ENCODE measurements at places on chromosomes 4 and X.

- DNase-seq: peak; percentile 26
These were observed 154.5 kb upstream of the SLC4A4 start for GRCh38 chr4:71184195-71184781.

DNA sequence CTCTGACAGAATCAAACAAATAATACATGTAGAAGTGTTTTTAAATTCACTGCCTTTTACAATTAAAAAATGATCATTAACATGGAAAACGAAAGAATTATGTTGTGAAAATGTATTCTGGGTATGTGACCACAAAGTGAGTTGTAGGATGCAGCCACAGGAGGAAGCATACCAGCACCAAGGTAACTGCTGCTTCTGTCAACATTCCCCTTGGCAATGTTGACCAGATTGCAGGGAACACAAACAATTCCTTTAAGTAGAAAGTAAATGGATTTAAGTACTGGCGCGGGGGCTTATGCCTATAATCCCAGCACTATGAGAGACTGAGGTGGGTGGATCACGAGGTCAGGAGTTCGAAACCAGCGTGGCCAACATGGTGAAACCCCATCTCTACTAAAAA is 1877.9 kb upstream of the PCDH7 start:
- DNase-seq: no peak

DNA sequence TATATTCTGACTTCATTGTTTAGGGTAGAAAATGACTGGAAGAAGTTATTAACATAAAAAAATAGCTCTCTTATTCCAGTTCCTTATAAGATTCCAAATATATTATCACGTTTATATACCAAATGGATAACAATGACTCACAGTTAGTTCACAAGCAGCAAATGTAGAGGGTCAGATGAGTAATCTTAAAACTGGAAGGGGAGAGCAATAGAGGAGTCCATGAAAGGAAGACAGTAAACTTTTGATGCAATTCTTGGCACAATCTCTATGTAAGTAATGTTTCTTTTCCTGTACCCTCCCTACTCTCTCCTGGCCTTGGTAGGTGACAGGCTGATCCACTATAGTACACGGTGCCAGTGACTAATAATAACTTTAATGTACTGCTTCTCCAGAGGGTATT is 259.0 kb upstream of the TRPC5 start:
- no peak for DNase-seq

GRCh38 chrX:53031380-53031779 is 17.2 kb upstream of the GPR173 start:
- no peak for DNase-seq

DNA sequence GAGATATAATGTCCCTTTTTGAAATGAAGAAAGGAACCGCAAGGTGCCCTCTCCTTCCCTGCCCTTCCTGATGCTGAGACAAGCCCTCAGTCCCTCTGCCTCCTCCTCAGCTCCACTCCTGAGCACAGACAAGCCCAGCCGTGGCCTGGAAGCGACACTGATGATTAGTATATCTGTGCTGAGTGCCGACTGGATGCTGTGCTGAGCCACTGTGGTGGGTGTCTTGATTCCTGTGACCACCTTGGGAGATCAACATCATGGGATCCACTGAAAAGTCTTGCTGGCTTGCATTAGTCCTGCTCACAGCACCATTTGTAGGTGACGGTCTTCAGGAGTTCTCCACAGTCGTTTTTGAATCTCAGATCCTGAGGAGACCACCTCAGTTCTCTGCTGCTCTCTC is 59.5 kb upstream of the HGFAC start:
- DNase-seq: no peak

- DNase-seq: no peak
These were observed 18.6 kb downstream of the CLTRN start for GRCh38 chrX:15646031-15646430.

- no peak for DNase-seq
These were observed 9.5 kb upstream of the GABRA2 start for GRCh38 chr4:46399440-46399839.

DNA sequence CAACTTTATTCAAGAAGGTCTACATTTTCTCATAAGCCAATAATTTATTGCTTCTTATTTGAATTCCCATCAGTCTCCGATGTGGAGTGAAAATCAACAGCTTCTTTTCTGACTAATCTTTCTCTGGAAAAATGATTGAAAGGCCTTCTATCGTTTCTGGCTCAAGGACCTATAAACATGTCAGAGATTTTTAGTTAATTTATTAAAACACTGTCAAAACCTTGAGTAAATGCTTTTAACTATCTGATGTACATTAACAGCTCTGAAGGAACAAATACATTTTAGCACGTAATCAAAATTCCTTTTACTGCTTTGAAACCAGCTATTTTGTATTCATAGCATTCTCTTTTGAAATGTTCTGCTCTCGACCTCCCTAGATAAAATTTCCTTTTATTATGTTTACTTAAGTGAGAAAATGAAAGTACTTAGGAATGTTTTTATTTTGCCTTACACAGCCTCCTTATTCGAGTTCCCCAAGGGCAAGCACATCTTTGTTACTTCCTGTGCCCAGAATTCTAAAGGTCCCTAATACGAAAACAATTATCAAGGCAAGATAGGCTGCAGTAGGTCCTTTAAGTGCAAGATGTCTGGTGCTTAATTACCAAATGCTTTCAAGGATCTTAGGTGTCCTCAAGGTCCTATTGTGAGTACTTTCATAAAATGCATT is 3.1 kb upstream of the ZFX start:
- no peak for DNase-seq

GRCh38 chrX:56782352-56782751 is 53.3 kb downstream of the NBDY start:
- DNase-seq: no peak

DNA sequence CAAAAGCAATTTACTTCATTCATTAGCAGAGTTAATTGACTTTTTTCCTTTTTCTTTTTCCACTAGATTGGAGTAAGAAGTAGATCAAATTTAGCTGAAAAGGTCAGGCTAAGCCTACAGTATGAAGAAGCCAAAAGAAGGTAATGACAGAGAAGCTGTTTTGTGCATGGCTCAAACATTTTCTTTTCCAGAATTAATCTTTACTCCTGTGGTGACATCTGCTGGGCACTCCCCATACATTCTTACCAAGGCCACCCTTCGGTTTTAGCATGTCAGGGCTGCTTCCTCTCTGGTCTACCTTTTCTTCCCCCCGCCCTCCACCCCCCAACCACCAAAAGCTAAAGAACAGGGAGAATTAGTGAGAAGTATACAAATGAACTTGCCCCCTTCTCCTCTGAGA is 70.2 kb downstream of the CLDN22 start:
- no peak for DNase-seq

- no peak for DNase-seq
These were observed 31.0 kb downstream of the OSTC start for GRCh38 chr4:108681321-108681809.

DNA sequence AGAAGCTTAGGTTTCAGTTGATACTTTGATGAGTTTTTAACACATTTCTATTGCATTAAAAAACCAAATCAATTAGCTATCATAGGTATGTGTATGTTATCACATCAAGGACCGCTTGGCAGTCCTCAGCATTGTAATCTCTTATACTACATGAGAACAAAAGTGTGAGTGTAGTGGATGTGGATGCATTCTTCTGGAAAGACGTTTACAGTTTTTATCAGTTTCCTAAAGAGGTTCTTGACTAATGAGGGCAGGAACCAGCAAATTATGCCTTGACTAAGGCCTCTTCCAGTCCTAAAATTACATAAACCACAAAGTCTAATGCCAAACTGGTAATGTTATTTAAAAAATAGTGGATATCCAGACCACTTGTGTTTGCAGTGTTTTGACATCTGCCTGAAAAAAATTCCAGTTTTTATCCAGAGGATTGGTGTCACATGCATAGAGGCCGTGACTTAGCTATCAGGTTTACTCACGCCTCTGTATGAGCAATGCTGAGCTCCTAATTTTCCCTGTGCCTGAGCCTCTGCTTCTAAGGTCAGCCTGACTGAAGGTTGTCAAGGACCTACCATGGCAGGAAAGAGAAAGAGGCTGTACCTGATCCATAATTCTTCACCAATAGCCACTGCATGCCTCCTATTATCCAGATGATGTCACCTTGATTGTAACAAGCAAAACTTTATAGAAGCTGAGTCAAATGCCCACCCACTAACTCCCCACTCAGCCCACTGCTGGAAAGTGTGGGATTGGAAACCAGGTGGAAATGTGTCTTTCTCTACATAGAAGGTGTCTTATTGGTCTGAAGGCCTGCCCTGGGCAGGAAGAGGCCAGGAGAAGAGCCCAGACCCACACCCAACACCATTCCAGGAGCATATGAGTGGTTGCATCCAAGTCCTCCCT is 68.7 kb downstream of the ENPP6 start:
- no peak for DNase-seq

DNA sequence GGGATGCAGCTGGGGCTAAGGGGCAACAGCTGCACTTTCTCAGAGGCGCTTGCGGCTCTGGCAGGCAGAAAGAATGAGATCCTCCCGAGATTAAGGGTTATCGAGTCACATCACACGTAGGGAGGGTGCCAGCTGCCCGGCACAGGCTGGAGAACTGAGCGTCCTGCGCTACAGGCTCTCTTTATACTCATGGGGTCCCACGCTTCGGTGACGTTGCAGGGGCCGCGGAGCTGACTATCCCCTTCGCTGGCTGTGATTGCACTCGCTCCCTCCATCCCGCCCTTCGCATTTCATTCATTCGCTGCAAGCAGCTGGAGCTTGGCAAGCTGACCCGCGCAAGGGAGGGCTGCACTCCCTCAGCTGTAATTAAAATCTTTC is at the start of gene TACR3:
TSS of gene TACR3 (minus strand) at position 156 of the 378 bp plus-strand sequence. CDS start 310 bp downstream, outside the sequence.
- no peak for DNase-seq

DNA sequence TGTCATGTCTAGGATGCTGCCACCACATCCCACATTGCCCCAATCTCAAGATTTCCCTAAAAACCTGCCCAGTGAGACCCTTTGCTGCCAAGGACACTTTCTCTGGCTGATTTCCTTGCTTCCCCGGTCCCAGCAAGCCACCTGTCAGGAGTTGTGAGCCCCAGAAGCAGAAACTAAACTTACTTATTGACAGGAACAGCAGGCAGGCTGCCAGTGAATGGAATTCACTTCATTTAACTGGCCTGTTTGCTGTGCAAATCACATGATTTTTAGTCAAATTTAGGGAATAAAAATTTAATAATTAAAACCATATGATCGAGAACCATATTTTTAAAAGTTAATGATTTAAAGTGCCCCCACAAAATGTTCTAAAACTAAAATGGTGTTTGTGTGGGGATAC is 48.5 kb downstream of the MAMLD1 start:
- DNase-seq: no peak

DNA sequence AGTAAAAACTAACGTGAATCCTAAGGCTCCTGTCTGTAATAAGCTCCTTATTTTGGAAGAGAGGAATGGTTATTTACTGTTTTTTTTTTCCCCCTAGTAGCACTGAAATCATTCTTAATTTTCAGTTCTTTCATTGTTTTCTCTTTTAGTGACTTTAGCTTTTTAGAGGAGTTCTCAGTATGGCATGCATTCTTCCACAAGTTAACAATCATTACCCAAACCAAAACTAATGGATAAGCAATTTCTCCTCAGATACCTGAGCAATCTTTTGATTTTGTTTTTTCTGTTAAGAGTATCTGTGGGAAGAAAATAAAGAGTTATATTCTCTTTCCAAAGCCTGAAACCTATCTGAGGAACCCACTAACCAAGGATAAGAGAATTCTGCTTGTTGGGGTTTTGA is 16.7 kb upstream of the PPA2 start:
- DNase-seq: no peak

DNA sequence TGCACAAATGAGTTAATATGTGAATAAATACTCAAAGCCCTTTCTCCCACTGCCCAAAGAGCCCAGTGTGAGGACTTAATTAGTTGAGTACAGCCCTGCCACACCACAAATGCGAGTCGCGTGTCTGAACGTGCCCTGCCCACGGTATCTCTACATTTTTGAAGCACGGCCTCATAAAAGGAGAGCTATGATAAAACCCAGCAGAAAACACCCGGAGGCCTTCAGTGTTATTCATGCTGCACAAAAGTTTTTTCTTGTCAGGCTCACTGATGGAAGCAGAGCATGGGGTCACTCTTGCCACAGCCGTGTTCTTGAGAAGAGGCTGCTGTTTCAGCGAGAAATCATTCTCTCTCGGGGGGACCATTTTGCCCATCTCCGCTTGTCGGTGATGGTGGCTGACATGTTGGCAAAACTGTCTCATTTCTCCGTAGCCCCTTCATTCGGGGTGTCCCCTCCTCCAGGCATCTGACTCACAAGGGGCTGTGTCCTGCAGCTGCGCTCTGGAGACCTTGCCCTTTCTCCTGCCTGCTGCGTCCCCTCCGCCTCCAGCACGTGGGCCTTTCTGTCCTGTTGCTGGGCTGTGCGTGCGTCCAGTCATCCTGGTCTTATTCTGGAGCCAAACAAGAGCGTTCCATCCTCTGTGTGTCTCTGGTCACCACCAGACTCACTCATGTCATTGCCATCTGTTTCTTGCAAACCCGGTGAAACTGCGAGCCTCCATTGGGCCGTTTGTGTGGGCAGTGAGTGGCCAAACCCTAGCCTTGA is 88.8 kb downstream of the SORCS2 start:
- DNase-seq: no peak

GRCh38 chr4:74543231-74543781 is 98.4 kb downstream of the AREG start:
- DNase-seq: no peak

DNA sequence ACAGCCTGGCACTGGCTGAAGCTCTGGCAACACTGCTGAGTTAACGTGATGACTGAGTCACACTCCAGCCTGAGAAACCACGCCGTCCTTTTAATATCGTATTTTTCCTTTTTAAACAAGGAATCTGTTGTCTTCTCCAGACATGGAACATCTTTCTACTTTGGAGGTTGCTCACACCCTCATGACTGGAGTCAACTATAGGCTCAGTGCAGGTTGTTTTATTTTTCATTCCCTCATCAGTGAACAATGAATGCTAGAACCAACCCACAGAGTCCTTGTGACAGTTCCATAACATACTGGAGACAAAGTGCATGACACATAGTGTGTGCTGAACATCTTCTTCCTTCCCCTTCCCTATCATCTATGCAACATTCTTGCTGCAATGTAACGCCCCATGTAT is 76.8 kb upstream of the CPEB2 start:
- DNase-seq: no peak

DNA sequence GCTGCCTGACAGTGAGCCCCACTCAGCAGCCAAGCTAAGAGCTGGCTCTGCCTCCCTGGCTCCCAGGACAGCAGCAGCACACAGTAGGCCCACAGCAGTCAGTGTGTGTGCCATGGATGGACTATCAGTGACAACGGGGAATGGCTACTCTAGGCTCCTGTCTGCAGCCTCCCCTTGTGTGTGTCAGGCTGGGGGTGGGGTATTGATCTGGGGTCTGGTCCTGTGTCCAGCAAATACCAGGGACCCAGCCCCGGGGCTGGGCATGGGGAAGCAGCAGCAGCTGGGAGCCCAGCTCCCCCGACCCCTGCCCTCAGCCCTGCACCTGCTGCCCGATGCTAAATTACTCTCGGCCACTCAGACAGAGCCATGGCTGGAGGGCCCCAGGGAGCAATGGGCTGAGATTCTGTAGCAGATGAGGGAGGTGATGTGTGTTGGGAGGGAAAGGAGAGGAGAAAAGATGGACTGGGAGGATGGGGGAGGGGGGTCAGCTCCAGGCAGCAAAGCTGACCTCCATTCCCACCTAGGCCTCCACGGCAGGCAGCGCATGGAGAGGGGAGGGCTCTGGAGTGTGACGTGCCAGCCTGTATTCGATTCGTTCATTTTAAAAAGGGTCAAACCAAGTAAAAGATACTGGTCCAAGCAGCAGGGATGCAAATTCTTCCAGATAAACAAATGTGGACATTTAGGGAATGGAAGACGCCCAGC is 61.3 kb upstream of the CRMP1 start:
- DNase-seq: no peak

Measured in stimulated activated CD8-positive, alpha-beta memory T cell treated with anti-CD3 and anti-CD28 coated beads, Interleukin-4, amount 100 ng/mL, for 48 hours (primary cell).